Renal cortical epithelial cell (primary cell): ENCODE measurements at places on chromosomes 4 and X.

GRCh38 chrX:703866-704265 is 73.3 kb downstream of the SHOX start:
- no peak for DNase-seq

DNA sequence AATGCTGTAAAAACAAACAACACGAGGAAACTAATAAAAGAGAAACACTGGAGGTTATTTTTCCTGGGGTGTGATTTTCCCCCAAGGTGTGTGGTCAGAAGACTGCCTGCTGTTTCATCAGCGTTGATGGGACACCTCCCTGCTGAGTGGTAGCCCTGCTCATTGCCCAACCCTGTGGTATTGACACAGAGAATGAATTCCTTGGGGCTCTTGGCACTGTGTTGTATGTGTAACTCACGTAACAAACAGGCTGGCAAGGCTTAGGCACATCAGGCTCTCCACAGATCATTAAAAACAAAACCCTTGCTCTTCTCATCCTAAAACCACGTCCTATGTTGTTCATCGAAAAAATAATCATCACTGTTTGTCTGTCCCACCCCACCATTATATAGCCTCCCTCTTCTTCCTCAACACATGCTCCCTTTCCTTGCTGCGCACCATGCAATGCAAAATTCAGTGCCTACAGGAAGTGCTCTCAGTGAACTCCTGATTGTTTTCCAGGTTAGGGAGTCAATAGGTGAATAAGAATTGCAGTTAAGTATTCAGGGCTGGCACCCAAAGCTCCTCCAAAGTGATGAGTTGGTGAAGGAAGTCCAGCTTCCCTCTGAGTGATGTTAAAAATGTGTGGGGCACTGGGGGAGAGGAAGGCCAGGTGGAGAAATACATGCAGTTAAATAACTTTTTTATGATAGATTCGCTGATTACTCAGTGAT is 11.4 kb upstream of the PUDP start:
- DNase-seq, result peak; percentile 92

DNA sequence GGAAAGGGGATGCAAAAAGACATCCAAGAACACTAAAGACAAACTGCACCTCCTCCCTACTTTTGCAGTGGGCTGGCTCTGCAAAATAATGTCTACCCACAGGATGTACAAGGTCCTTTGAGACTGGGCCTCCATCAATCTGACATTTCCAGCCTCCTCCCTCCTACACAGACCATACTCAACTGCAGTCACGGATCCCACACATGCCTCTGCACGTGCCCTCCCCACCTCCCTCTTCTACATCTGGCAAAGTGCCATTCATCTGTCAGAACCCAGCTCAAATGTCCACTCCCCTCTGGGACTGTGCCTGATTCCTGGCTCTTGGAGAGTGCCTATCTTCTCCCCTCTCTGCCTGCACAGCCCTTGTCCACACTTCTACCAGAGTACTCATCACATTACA is 50.3 kb downstream of the CHRDL1 start:
- no peak for DNase-seq

GRCh38 chrX:134949271-134949670 is 41.5 kb upstream of the SMIM10 start:
- no peak for DNase-seq

DNA sequence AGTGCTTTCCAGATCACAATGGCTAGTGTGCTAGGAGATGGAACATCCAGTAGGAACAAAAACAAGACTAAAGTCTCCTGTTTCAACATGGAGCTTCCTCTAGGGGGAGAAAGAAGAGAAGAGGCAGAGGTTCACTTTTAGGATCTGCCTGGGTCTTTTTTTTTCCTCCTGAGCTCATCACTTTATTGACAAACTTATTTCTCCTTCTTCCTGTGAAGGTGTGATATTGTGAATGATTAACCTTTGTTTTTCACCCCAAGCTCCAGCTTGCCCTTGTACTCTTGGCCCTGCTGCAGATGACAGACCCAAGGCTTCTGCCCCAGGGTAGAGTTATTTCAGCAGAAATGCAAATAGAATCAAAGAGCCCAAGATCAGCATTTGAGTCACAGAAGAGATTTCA is 13.5 kb downstream of the PAGE4 start:
- peak; percentile 0 for DNase-seq

GRCh38 chr4:168516841-168517240 is 20.0 kb downstream of the PALLD start:
- DNase-seq, result no peak

DNA sequence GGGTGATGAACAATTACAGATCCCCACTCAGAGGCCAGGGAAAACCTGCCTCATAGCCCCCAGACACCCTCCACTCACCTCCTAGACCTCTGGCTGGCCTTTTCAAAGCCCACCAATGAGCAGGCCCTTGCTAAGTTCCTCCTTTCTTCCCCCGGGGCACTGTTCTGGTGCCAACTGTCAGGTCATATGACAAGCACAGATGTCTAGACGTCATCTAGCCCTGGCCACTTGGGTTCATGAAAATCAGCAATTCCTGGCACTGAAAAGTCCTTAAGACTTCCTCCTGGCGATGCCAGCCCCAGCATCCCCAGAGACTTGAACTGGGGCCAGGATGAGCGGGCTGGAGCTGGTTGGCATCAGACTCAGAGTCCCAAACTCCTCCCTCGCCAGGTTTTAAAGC is 115.6 kb upstream of the NALF2 start:
- DNase-seq, result no peak

DNA sequence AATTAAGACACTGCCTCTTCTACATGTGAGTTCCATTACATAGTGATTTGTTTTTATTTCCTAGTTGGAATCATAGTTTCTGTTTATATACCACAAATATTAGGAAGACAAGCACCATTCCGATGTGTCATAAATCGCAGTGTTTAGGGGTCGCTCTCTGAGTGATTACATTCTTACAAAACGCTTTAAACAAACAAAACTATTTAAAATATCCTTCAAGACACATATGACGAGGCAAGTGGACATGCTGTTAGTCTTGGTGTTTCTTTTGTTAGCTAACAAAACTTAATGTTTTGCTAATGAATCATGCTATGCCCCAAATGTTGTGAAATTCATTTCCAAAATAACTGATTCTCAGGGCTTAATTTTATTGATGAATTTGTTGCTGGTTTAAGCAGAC is 1219.3 kb upstream of the PRKX start:
- DNase-seq, result peak; percentile 45

DNA sequence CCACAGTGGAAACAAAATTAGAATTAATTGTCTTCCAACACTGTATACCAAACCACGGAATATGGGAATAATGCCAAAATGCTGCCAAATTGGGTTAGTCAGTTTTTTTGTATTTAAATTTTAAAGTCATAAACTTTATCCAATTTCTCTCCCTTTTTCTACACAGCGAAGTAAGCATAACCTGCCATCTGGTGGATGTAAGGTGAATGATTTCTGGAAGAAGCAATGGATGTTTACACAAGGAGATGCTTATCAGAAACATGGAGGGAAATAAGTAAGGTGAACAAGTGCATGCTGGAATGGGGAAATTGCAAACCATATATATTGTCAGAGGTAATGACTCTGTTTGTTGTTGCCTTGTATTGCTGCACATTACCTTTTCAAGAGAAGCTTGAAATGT is 691.9 kb downstream of the TECRL start:
- DNase-seq, result peak; percentile 7

DNA sequence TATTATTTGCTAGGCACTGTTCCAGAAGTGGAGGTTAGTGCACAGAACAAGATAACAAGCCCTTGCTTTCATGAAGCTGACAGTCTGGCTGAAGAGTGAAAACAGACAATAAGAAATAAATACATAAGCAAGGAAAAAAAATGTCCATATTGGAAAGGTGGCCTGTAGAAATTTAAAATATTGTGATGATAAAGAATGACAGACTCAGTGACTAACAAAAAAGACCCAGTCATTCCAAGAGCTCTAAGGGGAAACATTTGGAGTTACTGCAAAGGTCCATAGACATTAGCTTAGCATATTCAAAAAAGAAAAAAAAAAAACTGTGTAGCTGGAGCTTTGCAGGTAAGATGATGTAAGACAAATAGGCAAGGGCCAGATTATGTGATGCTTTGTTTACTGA is 1.0 kb upstream of the ANTXR2 start:
- no peak for DNase-seq

GRCh38 chr4:169557061-169557636 is 55.2 kb downstream of the NEK1 start:
- DNase-seq, result no peak

- DNase-seq, result peak; percentile 66
These were observed 80.5 kb upstream of the PPARGC1A start for GRCh38 chr4:23970201-23970850.

DNA sequence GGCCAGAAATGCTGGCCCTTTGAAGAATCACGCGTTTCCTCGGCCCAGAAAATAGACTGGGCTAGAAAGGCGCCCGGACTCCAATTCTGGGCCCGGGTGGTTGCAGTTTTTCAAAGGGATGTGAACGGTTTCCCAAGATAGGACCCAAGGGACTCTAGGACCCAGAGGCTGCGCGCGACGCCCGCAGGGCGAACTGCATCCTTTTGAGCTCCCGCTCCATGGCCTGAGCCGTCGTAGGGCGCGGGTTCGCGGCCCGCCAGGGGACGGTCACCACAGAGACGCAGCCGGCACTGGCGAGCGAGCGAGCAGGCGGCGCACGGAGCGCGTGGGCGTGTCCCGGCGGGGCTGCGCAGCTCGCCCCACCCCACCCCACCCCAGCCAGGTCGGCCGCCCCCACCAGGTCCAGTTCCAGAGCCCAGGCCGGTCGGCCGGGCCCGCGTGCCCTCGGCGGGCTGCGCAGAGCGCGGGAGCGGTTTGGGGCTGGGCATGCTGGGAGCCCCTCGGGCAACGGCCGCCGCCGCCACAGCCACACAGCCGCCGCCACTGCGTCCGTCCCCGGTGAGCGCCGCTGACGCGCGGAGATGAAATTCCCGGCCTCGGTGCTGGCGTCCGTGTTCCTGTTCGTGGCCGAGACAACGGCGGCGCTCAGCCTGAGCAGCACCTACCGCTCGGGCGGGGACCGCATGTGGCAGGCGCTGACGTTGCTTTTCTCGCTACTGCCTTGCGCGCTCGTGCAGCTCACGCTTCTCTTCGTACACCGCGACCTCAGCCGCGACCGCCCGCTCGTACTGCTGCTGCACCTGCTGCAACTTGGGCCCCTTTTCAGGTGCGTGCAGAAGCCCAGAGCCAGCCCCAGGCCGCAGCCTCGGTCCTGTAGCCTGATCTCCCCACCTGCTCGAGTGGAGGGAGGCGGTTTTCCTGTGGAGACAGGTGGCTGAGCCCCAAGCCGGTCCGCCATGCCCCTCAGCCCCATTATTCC is at the start of gene XK:
XK (plus strand) TSS at position 411 of the 979 bp plus-strand sequence; CDS start at position 582, 171 bp downstream.
- DNase-seq, result peak; percentile 2

GRCh38 chrX:10099411-10099810 is 57.4 kb upstream of the CLCN4 start:
- no peak for DNase-seq

GRCh38 chrX:40100537-40101429 is 3.0 kb upstream of the BCOR start:
- no peak for DNase-seq

GRCh38 chr4:107994894-107995293 is 5.2 kb downstream of the HADH start:
- DNase-seq, result no peak

DNA sequence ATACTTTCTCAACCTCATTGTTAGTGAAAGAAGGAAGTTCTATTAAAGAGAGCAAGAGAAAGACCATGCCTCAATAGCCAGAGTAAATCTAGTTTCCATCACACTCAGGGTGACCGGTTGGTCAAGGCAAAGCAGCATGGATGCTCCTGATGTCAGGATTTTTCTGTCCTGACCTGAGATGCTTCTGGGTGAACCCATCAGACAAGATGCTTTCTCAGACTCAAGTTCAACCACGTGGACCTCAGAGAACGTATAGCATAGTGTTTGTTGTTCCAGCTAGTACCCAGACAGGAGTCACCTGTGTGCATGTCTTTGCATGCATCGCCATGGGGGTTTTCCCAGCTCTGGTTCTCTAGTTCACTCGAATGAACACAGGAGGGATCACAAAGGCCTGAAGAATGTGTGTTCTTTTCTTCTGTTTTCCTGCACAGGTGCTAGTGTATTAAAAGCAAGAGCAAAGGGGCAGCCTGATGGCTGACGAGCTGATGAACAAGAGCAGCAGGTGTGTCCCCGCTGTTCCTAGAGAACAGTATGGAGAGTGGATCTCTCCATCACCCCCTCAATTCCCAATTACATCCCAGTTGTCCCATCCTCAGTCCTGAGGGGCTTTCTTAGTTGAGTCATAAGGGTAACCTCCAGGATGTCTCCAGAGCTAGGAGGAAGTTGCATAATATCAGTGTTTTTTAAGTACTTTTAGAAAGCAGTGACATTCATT is 110.5 kb upstream of the ENPP6 start:
- peak; percentile 40 for DNase-seq

- no peak for DNase-seq
These were observed 61.9 kb downstream of the PPEF1 start for GRCh38 chrX:18769364-18769763.

DNA sequence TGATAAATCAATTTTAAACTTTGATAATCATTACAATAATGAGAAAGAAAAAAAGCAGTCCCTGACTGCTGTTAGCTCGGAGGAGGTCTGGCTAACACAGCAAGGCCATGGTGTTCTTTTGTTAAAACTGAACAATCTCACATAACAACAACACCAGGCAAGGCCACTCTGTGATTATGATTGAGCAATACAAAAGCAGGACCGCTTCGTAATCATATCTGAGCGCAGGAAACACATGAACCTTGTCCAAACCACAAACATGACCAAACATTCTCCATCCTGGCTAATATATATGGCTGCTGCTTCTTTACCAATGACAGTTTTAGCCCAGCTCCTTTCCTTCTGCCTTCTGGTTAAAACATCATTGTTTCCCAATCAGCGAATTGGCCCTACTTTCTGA is 76.8 kb upstream of the DDX53 start:
- peak; percentile 1 for DNase-seq

DNA sequence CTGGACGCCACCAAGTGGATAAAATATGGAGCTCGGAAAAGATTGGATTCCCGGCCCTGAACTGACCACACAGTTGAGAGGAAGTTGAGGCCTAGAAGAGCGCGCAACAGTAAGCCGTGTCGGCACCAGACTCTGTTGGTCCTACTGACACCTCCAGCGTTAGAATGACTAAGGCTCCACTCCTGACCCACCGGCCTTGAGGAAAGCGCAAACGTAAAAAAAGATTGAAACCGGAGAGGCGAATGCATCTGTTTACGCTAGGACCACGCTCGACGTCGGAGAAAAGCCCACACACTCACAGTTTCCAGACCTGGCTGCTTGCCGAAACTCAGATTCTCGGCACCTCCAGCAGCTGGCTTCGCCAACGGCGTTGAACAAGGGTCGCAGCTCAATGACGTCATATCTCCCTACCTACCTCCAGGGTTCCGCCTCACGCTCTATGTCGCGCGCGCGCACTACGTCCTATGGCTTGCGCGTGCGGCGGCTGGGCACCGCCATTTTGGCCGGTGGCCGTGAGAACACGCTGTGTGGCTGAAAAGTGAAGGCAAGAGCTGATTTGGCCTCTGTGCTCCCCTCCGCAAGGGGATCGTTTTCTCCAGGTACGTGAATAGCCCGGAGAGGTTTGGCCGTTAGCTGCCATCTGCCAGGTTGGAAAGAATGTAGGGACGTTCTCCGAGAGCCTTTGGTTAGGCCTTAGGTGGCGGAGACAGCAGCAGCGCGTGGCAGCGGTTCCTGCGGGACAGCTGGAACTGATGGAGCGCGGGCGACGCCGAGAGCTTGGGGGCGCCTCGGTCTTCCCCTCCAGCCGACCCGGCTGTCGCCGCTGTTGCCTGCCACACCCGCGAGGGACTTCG is at the start of the genes ABCE1 and ANAPC10:
ABCE1 (plus strand) TSS at position 491 of the 854 bp plus-strand sequence. CDS start 6,102 bp downstream, outside the sequence.
ANAPC10 (minus strand) TSS at position 376 of the 854 bp plus-strand sequence. CDS start 2,097 bp downstream, outside the sequence.
- peak; percentile 94 for DNase-seq

GRCh38 chr4:124936427-124936826 is 223.9 kb upstream of the ANKRD50 start:
- DNase-seq, result no peak

GRCh38 chrX:153917869-153918268 is 8.2 kb downstream of the ARHGAP4 start:
- no peak for DNase-seq

- no peak for DNase-seq
These were observed 886 bp upstream of the WWC2 start for GRCh38 chr4:183098019-183098722.
